ENCODE measurements at places on chromosomes 5 and 9.

DNA sequence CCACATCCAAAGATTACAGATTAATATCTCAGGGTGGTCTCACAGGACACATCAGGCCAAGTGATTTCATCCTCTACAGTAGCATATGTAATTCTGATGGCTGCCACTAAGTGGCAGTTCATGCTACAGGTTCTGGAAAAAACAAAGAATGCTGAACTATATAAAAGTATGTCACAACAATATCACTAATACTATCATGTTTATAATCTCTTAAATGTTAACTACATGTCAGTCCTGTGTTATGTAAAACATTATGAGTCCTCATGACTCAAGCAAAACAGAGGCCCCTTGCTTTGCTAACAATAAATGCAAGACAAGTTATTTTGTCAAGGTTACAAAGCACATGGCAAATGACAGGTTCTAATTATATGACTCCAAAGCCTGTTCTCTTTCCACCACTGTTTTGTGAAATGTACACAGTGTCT lies 233.2 kb downstream of the FBXL17 start:
- no peak for DNase-seq

DNA sequence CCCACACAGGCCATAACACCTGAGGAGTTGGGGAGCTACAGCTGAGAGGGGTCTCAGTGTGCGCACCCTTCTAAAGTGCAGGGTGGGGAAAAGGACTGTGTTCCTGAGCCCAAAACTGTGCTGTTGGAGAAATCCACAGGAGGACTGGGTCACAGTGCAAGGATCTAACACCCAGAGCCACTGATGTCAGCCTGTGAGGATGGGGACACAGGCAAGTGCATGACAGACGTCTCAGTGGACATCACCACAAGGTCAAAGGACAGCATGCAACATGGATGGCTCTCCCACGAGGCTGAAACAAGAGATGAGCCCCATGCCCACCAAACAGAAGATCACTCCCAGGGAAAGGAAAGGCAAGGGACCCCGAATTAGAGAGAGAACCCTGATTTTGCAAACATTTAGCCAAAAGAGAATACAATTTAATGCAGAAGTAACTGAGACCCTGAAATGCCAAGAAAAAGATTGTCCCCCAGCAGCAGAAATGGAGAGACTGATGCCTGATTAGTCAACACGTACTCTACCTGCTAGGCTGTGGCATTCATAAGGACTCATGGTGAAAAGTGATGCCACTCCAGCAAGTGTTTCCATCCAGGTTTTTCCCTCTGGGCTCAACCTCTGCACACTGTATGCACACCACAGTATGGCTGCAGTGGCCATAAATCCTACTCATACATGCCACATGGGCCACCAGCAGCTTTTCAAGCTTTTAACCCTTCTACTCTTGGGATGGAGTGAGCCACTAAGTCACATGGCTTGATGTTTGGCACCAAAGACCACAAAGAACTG lies 14.2 kb downstream of the KLF9 start:
- no peak for DNase-seq

- no peak for DNase-seq
Observed at GRCh38 chr9:98797491-98797890, 1.1 kb upstream of the ANKS6 start.

- DNase-seq: no peak
Observed at GRCh38 chr9:93644397-93645088, 68.2 kb downstream of the PHF2 start.

- DNase-seq: no peak
Observed at GRCh38 chr5:143227301-143227700, 176.2 kb downstream of the NR3C1 start.

DNA sequence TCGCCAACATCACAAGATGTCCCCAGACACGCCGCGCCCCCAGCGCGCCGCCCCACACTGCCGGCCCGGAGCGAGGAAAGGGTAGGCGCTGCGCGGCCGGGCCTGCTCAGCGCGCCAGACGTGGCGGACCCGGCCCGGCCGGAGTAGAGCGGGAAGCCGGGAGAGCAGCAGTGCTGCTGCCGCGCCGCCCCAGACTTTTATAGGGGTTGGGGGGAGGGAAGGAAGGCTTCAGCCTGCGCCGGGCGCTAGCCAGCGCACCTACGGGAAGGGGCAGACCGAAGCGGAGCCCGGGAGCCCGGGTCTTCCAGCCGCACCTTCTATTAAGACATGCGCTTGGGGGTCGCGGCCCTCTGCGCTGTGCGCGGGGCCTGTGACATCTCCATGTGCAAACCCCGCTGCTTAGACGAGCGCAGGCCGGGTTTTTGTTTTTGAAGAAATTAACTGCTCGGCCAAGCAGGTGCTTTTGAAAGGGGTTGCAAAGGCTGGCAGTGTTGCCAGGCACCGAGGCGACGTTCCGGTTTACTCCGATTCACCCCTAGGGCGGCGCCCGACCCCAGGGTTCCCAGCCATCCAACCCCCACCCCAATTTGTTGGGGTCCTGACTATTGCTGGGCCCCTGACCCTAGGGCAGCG lies 353 bp upstream of the PAX5 start:
- no peak for DNase-seq

DNA sequence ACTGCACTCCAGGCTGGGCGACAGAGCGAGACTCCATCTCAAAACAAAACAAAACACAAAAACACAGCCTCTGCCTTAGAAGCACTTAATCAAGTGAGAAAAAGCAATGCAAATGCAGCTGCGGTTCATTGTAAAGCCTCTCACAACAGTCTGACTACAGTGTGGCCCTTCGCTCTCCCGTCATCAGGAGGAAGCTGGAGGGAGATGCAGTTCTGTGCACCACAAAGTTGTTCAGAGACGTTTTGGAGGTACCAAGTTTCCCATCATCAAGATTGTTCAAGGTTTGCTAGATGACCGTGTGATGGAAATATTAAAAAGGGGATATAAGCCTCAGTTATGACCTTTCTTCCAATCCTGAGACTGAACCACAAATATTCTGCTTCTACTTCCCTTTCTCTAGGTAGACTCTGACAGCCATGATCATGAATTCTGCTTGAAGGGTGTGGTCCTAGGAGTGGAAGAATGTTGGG lies 40.9 kb downstream of the SEC61B start:
- no peak for DNase-seq

GRCh38 chr5:43042176-43042625 lies 2.1 kb upstream of the ANXA2R start:
- DNase-seq: peak; percentile 76

- DNase-seq: no peak
Observed at GRCh38 chr5:396531-396961, 46.4 kb upstream of the EXOC3 start.

GRCh38 chr5:134877159-134877558 lies 3.0 kb downstream of the TXNDC15 start:
- DNase-seq: no peak

Data from activated gamma-delta T cell treated with Interleukin-2 at 50 U/mL for 16 hours (primary cell).